ENCODE measurements at places on chromosomes 16 and 17.

DNA sequence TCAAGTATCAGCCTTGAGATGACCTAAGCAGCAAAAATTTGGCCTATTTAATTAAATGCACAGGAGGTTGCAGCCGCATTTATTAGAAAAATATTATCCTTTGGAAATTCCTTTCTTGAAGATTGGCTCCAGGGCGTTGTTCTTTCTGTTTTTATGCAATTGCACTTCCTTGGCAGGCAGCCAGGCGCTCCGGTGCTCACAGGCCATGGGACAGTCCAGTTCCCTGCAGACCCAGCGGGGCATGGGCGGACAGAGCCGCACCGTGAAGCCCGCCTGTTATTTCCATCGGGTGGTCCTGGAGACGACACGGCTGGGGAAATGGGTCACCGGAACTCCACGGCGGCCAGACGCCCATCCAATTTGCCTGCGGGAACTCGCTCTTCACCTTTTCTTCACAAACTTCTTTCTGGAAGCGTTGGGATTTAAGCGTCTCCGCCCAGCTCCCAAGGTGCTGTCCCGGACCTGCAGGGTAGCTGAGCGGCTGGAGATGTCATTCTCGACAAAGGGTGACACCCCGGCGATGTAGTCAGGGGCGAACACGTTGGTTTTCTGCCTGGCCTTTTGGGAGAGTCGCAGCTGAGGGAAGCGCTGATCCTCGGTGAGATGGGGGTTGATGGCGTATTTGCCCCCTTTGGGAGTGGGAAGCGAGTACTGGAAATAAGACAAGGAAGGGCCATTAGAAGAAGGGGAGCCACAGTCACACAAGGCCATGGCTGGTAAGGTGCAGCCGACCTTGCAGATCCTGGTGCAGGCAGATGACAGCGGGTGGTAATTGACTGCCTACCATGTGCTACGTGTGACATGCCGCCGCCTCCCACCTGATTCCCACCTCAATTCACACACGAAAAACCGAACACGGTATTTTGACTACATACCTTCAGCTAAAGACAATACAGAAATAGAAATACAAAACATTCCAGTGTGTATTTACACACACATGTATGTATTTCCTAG, 12.5 kb downstream of the NOB1 start:
- no peak for DNase-seq

- DNase-seq = no peak
Measured at GRCh38 chr16:11609474-11610120, 22.9 kb upstream of the LITAF start.

- no peak for DNase-seq
Measured at GRCh38 chr17:54969658-54970572, 1.4 kb downstream of the STXBP4 start.

DNA sequence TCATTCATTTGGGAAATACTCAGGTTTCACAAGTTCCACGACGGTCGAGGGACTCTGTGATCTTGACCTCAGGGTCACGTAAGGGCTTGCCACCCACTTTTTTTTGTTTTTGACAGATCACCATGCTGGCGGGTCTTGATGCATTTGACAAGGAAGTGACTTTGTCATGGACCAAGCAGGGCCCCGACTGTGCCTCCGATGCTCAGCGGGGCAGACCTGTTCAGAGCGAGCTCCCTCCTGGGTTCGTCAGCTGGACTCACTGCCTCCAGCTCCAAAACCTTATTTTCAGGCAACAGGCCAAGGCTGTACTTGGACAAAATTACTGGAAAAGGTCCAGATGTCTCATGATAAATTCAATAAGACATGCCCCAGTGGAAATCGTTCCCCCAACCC, 9.0 kb upstream of the CLEC18A start:
- DNase-seq = no peak

- no peak for DNase-seq
Measured at GRCh38 chr17:1150863-1151600, 28.7 kb downstream of the ABR start.

DNA sequence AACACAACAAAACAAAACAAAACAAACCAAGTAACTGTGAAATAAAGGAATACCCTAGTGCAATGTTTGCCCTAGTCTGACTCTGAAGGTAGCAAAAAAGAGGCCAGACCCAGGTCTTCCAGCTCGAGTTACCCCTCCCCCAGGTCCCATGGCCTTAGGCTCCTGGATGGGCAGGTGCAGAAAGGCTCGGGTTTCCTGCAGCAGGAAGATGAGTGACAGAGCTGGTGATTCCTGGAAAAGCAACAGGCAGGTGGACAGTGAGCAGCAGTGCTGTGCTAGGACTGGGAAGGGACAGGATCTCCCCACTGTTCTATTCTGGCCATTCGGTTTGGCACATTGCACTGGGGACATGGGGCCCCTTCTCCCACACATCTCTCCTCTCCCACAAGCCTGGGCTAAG, 42.9 kb upstream of the MRTFB start:
- no peak for DNase-seq

- DNase-seq = no peak
Measured at GRCh38 chr16:15829460-15829859, 27.4 kb downstream of the MYH11 start.

GRCh38 chr17:12769981-12770380, 19.3 kb upstream of the ARHGAP44 start:
- DNase-seq = no peak

- no peak for DNase-seq
Measured at GRCh38 chr17:39486242-39486641, 25.0 kb downstream of the CDK12 start.

GRCh38 chr16:24074574-24074973, 181.6 kb upstream of the CACNG3 start:
- DNase-seq = no peak

GRCh38 chr16:57282510-57283213, 1.8 kb downstream of the PLLP start:
- DNase-seq = no peak

DNA sequence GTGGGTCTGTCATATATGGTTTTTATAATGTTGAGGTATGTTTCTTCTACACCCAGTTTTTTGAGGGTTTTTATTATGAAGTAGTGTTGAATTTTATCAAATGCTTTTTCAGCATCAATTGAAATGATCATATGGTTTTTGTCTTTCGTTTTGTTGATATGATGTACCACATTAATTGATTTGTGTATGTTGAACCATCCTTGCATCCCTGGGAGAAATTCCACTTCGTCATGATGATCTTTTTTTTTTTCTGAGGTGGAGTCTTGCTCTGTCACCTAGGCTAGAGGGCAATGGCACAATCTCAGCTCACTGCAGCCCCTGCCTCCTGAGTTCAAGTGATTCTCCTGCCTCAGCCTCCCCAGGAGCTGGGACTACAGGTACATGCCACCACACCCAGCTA, 14.0 kb upstream of the TMEM219 start:
- DNase-seq = no peak

- no peak for DNase-seq
Measured at GRCh38 chr16:87765473-87765775, 362 bp downstream of the KLHDC4 start.

- DNase-seq = no peak
Measured at GRCh38 chr16:5479926-5480325, 382.3 kb upstream of the EEF2KMT start.

GRCh38 chr16:79977940-79978836, 377.7 kb upstream of the MAF start:
- DNase-seq = no peak

Measured in hippocampal formation (tissue), 2 donors.